M059J (cell line): ENCODE measurements at places on chromosomes 7 and 10.

DNA sequence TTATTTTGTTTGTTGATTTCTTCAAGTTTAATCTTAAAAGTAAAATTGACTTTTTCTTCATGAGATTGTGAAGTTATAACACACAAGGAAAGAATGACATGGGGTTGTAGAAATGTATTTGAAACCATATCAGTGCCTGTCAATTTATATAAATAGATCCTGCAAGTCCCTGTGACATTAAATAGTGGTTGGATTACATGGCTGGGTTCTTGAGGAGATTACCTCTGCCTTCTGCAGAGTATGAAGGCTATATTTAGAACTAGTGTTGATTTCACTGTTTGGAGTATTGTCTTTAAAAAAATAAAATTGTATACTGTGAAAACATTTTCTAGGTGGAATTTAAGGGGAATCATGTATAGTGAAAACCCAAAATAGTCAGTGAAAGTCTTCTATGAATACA is 385.8 kb upstream of the SMIM30 start:
- no peak for DNase-seq

DNA sequence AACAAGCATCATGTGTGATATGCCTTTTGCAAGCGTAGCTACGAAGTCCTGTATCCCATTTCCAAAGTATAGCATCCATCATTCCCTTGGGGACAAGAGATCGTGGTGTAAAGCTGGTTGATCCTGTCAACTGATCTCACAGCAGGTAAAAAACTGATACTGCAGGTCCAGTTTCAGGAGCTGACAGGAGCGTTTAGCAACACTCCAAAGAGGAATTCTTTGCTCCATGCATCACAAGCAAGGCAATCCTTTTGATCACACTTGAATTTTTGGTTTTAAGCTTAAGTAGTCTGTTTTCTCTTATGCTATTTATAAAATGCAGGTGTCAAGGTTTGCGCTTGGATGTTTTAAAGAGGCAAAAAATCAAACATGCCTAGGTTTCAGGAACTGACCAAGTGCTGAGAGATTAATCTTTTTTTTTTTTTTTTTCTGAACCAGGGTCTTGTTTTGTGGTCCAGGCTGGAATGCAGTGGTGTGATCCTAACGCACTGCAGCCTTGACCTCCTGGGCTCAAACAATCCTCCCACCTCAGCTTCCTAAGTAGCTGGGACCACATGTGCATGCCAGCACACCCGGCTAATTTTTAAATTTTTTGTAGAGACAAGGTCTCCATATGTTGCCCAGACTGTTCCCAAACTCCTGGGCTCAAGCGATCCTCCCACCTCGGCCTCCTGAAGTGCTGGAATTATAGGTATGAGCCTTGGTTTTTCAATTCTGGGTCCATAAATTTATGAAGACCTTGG is 1.8 kb upstream of the ZDHHC4 start:
- no peak for DNase-seq

DNA sequence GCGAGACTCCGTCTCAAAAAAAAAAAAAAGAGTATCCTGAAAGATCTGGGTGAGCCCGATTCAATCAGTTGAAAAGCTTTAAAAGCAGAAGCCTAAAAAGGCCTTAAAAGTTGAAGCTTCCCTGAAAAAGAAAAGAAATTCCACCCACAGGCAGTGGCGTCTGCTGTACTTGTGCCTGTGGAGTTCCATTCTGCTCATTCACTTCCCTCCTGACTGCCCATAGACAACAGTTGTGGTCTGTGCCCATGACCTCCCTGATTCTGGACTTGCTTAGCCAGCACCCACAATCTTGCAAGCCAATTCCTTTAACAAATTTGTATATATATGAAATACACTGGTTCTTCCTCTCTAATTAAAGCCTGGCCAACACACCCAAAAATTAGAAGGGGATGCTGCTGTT is 141.7 kb downstream of the DLG5 start:
- peak; percentile 70 for DNase-seq

DNA sequence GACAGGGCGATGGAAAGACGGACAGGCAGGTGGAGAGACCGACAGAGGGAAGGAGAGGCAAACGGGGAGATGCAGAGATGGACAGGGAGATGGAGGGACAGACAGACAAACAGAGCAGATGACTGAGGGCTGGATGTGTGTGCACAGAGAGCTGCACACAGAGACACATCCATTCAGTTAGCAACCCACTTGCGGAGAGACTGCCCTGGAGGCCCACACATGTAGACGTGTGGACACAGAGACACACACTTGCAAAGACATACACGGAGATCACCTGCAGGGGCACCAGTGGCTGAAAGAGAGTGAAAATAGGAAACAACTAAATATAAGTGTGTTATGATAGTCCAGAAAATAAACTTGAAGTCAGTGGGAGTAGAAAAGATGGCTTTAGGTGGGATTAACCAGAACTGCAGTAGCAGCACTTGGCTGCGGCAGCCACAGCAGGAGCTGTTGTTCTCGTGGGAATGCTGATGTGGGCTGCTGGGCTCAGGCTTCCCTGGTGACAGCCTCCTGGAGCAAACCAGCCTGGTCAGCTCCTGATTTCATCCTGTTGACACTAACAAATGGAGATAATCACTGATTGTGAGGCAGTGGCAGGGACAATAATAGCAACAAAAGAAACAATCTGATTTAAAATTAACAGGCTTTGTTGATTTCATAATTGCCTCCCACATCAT is 134.1 kb downstream of the CCNY start:
- no peak for DNase-seq

GRCh38 chr10:70699659-70700174 is 27.4 kb downstream of the ADAMTS14 start:
- DNase-seq: peak; percentile 62

- DNase-seq: no peak
Observed at GRCh38 chr7:101235522-101235921, 2.1 kb downstream of the CLDN15 start.
